Cerebellar cortex (tissue), 1 donor: ENCODE measurements at places on chromosomes 16 and 17.

DNA sequence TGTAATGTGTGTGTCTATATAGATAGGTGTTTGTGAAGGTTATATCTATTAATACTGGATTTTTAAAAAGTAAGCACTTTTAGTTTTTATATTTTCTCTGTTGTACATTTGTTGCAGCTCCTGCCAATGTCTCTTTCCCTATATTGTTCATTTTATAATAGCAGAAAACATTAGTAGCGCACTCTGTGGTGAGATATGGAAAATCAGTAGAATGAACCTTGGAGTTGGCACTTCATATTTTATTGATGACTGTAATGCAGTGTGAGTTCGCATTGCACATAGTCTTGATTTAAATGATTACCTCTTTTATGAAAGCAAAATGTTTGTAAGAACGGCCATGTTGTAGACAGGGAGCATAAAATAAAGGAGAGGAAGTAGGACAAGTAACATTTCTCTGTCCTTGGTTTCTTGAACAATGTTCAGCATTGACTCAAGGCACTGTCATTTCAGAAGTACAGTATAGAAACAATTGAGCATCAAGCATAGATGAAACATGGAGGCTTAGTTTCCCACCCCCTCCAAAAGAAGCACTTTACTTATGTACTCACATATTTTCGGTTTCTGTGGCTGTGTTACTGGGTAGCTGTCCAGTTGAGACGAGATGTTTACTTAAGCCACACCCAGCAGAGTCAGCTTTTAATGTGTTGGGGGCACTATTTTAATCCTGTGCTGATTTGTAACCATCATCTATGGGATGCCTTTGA is 74.0 kb downstream of the TANC2 start:
- DNase-seq = no peak

GRCh38 chr17:68993112-68993511 is 37.9 kb upstream of the ABCA8 start:
- no peak for DNase-seq

DNA sequence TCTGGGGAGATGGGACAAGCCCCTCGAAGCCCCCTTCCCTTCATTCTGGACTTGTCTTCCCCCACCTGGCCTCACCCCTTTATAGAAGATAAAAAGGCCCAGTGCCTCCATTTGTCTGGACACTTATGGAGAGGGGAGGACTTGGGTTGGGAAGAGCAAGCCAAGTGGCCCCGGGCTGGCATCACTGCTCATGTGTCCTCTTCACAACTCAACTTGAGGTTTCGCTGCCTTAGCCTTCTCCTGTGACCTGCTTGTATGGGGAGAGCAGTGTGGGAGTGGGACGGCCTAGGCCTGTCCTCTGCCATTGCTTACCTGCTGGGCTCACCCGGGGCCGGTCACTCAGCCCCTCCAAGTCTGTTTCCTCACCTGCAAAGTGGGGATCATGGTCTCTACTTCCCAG is 1.4 kb downstream of the PAQR4 start:
- no peak for DNase-seq

- no peak for DNase-seq
These were observed 81.1 kb downstream of the ADAMTS18 start for GRCh38 chr16:77353587-77354263.

GRCh38 chr17:7839876-7840261 is 5.9 kb downstream of the KDM6B start:
- DNase-seq = peak; percentile 68

DNA sequence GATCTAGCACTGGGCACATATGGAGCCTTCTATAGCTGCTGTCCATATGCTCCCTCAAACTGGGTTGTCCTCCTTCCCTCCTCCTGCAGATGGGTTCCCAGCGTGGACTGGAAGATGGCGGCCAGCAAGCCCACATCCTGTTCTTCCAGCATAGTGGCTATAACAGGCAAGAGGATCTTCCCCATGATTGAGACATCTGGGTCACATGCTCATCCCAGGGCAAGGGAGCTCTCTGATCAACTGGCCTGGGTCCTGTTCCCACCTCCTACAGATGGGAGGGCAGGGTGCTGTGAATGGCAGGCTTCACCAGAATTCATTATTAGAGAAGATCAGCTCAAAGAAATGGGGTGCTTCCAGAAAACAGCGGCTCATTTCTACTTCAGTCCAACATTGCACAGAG is 210.2 kb downstream of the PARN start:
- DNase-seq = no peak

DNA sequence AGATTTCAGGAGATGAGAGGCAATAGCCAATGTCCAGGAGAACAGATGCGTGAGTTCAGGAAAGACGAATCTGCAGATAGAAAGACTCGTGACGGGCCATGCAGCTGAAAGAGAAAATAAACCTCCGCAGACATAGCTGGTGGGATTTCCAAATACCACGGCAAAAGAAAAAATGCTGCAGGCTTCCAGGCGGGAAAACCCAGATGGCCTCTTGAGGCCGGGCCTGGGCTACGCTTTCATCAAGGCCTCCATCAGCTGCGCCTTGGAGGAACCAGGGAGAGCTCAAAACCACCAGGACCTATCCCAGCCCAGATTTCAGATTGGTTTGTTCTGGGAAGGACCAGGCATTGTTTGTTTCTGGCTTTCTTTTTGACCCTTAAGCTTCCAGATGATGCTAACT is 16.7 kb downstream of the CCDC40 start:
- no peak for DNase-seq

- DNase-seq = no peak
These were observed 159.8 kb downstream of the HS3ST3B1 start for GRCh38 chr17:14460516-14461226.

GRCh38 chr16:70597135-70597835 is 49.1 kb upstream of the IL34 start:
- no peak for DNase-seq
